ENCODE measurements at places on chromosomes 2 and 18. TPM values are rescaled to one million over a fixed set of nuclear protein-coding genes. Genes with fewer than 3 reads are reported as not detected.
A peak's percentile ranks its signal among the peaks of the same experiment; 100 is the strongest.

MYO7B gene
- total RNA-seq = 0.19 TPM

DQX1 gene
- not detected for total RNA-seq

C2orf15 gene
- total RNA-seq = not detected

DPP10 gene
- 5.5 TPM for total RNA-seq

MTX2 gene
- 26.8 TPM for total RNA-seq

DAPL1 gene
- total RNA-seq = not detected

ST8SIA5 gene
- total RNA-seq = 0.06 TPM

SPATA3 gene
- total RNA-seq = not detected

NOSTRIN gene
- total RNA-seq = 6.6 TPM

PTPRM gene
- total RNA-seq = 62.8 TPM

EIPR1 gene
- 13.8 TPM for total RNA-seq

- H3K27me3 ChIP-seq = no peaks in the 10 kb centered on the region
- H3K36me3 ChIP-seq = no peaks in the 10 kb centered on the region
- H3K27ac ChIP-seq = no peak overlapping the region
- DNase-seq = no peak
Measured at GRCh38 chr2:116692988-116693387, 1121.5 kb upstream of the DDX18 start.

- H3K27me3 ChIP-seq = no peaks in the 10 kb centered on the region
- H3K27ac ChIP-seq = peak overlapping the region; percentile 48
- no peak for DNase-seq
- no peak overlapping the region for H3K4me3 ChIP-seq
- peaks cover 58% of the 10 kb centered on the region for H3K4me1 ChIP-seq
Measured at GRCh38 chr18:21456428-21457178, 143.9 kb downstream of the ESCO1 start.

GRCh38 chr2:179354739-179355537 lies 90.3 kb upstream of the SESTD1 start:
- no peak overlapping the region for H3K4me3 ChIP-seq
- H3K36me3 ChIP-seq = no peaks in the 10 kb centered on the region
- no peaks in the 10 kb centered on the region for H3K27me3 ChIP-seq
- no peak overlapping the region for H3K27ac ChIP-seq
- peaks cover 5% of the 10 kb centered on the region for H3K4me1 ChIP-seq

DNA sequence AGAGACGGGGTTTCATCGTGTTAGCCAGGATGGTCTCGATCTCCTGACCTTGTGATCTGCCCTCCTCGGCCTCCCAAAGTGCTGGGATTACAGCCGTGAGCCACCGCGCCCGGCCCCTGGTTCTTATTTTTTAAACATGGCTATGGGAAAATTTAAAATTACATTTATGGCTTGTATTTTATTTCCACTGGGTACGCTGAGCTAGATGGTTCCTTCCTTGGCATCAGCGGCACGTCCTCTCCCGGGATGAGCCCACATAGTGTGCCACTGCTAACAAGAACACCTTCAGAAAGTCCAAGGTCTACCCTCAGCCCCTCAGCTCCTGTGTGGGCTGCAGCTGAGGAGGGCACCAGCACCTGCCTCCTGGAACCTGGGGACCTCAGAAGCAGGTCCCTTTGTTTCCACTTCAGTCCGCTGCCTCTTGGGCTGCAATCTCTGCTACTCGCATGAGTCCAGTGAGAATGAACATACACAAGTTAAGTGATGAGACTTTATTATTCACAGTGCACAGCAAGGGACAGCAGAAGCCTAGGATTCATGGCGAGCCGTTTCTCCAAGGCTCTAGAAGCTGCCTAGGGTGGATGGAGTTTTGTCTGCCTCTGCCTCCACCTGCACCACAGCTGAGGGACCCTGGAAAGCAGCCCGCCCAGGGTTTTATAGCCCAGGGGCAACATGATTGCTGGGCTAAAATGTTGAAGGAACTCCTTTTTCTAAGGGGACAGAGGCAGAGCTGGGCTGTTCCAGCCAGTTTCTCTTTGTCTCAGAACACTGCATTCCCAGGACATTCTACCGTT lies 107.5 kb upstream of the TEX51 start:
- no peak for DNase-seq
- H3K4me3 ChIP-seq = no peak overlapping the region
- H3K36me3 ChIP-seq = no peaks in the 10 kb centered on the region
- H3K27me3 ChIP-seq = no peaks in the 10 kb centered on the region
- H3K4me1 ChIP-seq = no peaks in the 10 kb centered on the region

DNA sequence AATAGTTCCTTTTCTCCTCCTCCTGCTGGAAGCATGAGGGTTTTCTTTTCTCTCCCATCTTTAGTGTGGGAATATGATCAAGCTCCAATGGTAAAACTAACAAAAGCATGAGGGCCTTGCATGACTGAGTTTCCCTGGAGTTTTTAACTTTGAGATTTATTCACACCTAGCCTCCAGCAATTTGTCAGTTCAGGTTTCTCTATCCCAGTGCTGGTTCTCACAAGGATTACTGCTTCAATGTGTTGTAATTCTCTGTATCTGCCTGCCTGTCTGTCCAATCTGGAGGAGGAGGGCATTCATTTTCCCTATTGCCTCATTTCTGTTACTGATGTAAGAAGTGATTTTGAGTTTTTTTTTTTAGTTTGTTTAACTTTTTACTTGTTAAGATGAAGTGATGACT lies 57.6 kb upstream of the RPRM start:
- no peaks in the 10 kb centered on the region for H3K36me3 ChIP-seq
- H3K27me3 ChIP-seq = no peaks in the 10 kb centered on the region
- no peak overlapping the region for H3K4me3 ChIP-seq
- no peaks in the 10 kb centered on the region for H3K4me1 ChIP-seq
- no peak for DNase-seq

GRCh38 chr18:61471942-61472341 lies 138.7 kb downstream of the CDH20 start:
- no peaks in the 10 kb centered on the region for H3K36me3 ChIP-seq
- H3K4me3 ChIP-seq = no peak overlapping the region
- DNase-seq = no peak
- no peaks in the 10 kb centered on the region for H3K27me3 ChIP-seq
- H3K27ac ChIP-seq = no peak overlapping the region
- no peaks in the 10 kb centered on the region for H3K4me1 ChIP-seq

GRCh38 chr2:229407170-229407569 lies 136.1 kb upstream of the PID1 start:
- no peaks in the 10 kb centered on the region for H3K36me3 ChIP-seq
- no peak overlapping the region for H3K4me3 ChIP-seq
- DNase-seq = no peak
- H3K27ac ChIP-seq = peak overlapping the region; percentile 75

- peak; percentile 81 for DNase-seq
- H3K27me3 ChIP-seq = no peaks in the 10 kb centered on the region
- H3K36me3 ChIP-seq = no peaks in the 10 kb centered on the region
Measured at GRCh38 chr18:48222118-48222517, 187.1 kb downstream of the ZBTB7C start.

- DNase-seq = no peak
- no peaks in the 10 kb centered on the region for H3K27me3 ChIP-seq
- no peak overlapping the region for H3K27ac ChIP-seq
- no peaks in the 10 kb centered on the region for H3K36me3 ChIP-seq
- H3K4me1 ChIP-seq = peaks cover 61% of the 10 kb centered on the region
Measured at GRCh38 chr2:10328670-10329579, 26.2 kb downstream of the HPCAL1 start.

DNA sequence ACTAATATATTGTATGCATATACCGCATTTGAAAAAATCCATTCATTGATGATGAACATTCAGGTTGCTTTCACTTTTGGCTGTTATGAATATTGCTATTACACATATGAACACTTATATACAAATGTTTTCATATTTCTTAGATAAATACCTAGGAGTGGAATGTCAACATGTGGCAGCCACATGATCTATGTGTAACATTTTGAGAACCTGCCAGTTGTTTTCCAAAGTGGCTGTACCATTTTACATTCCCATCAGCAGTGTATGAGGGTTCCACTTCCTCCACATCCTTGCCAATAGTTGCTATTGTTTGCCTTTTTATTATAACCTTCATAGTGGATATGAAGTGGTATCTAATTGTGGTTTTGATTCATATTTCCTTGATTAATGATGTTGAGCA lies 40.5 kb downstream of the CCDC85A start:
- DNase-seq = no peak
- H3K27me3 ChIP-seq = peaks cover 3% of the 10 kb centered on the region
- no peak overlapping the region for H3K4me3 ChIP-seq

DNA sequence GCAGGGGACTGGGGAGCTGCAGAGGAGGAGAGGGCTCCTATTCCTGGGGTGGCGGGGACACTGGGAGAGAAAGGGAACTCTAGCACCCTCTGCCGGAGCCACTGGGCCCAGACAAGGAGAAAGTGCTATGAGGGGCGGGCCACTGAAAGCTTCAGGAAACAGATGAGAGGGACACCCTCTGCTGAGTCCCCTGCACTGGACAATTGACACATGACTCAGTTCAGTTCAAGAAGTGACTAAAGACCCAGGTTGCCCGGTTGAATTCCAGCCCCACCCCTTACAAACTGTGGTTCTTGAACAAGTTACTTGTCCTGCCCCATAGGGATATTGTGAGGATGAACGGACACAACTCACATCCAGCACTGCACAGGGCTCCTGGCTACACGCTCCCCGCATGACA lies 5.0 kb downstream of the RUFY4 start:
- no peak overlapping the region for H3K4me3 ChIP-seq
- no peaks in the 10 kb centered on the region for H3K36me3 ChIP-seq
- no peak overlapping the region for H3K27ac ChIP-seq

DNA sequence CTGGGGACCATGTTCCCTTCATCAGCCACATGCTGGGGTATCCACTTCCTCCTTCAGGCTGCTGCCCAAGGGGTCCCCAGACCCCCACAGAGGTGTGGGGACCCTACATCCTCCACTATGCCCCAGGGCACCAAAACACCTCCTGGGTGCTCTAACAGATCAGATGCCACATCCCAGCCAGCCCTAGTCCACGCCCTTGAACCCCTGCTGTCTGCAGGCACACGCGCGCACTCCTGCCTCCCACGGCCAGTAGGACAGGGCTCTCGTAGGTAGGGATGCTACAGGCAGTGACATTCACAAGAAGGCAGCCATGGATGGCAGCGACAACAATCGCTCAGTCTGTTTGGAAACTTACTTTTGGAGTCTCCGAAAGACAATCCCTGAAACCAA lies 3.0 kb upstream of the GPC1 start:
- no peak overlapping the region for H3K4me3 ChIP-seq
- H3K27me3 ChIP-seq = no peaks in the 10 kb centered on the region
- H3K36me3 ChIP-seq = no peaks in the 10 kb centered on the region
- DNase-seq = no peak
- peaks cover 19% of the 10 kb centered on the region for H3K4me1 ChIP-seq

DNA sequence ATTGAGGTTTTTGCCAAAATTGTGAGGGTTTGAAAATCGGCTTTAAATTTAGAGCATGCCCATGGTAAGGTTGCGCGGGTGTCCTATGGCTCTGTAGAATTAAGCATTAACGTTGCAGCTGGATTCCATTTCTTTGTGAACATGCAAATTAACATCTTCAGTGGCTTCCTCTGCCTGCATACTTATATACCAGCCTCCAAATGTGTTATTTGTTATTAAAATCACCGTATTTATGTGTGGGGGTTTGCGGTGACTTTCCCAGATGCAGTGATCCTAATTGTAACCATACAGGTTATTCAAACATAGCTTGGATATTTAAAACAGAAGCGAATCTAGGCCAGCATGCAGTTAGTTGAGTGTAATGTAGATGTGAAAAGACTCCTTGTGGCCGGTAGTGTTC lies 80.2 kb downstream of the TGOLN2 start:
- no peak overlapping the region for H3K27ac ChIP-seq
- H3K4me3 ChIP-seq = no peak overlapping the region
- no peaks in the 10 kb centered on the region for H3K27me3 ChIP-seq

GRCh38 chr2:232441147-232441651 lies 14.8 kb upstream of the ALPI start:
- H3K27me3 ChIP-seq = no peaks in the 10 kb centered on the region
- H3K4me1 ChIP-seq = no peaks in the 10 kb centered on the region
- no peak for DNase-seq
- H3K36me3 ChIP-seq = no peaks in the 10 kb centered on the region
- H3K27ac ChIP-seq = no peak overlapping the region
- H3K4me3 ChIP-seq = no peak overlapping the region

- DNase-seq = no peak
Measured at GRCh38 chr2:187842978-187843847, 289.0 kb upstream of the TFPI start.

DNA sequence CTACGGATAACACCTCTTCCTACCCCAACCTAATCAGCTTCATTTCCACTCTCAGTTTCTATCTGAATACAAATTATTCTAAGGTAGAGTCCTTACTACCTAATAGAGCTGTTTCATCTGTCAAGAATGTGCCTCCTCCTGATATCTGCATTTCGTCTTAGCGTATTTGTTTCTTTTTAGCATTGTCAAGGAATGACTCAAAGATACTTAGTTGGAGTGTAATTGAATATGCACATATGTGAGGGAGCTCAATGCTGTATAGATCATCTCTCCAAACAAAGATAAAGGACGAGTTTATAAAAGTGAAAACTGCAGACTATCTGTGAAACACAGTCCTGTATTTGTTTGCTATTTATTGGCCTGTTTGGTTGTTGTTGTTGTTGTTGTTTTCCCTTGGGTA lies 2059.4 kb upstream of the CELF4 start:
- no peaks in the 10 kb centered on the region for H3K4me1 ChIP-seq
- no peak overlapping the region for H3K4me3 ChIP-seq

DNA sequence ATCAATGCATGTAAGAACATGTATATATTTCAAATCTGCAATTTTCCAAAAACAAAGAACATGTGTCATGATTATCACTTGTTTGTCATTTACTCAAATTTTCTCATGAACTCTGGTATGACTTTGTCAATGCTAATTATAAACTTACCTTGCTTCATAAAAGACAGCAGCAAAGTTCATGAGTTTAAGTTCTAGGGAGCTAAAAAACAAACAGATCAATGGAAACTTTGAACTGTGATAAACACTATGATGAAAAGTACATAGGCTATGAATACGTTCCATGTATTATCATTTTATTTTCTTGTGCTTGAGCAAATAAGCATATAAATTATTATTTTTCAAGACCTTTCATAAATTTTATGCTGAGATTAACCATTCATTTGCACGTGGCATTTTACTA lies 940.8 kb downstream of the MBD2 start:
- no peak overlapping the region for H3K4me3 ChIP-seq
- H3K27me3 ChIP-seq = no peaks in the 10 kb centered on the region
- H3K4me1 ChIP-seq = no peaks in the 10 kb centered on the region
- no peak for DNase-seq
- H3K27ac ChIP-seq = no peak overlapping the region

DNA sequence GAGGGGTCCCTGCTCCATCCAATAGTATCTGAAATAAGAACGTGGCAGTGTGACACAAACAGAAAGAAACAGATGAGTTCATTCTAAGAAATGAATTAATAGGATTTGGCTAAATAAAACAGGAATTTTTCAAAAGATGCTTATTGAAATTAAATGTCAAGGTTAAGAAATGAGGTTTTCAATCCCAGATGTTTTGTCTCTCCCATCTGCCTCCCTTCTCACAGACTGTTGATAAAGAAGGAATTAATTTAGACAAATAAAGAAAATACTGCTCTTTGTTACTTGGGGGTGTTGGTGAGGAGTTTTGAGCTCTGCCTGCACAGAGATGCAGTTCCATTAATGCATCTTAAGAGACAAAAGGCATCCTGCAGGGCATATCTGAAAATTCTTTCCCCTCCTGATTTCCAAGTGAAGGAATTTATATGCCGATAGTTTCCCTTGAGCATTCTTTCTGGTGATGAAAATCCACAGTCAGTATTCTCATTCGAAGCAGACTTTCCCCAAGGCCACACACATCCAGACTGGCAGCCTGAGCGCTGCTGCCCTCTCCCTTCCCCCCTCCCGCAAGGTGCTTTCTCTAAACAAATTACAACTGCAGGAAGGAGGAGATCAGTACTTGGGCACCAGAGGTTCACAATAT lies 385.4 kb upstream of the RND3 start:
- no peaks in the 10 kb centered on the region for H3K27me3 ChIP-seq
- no peak overlapping the region for H3K27ac ChIP-seq
- no peak overlapping the region for H3K4me3 ChIP-seq
- H3K4me1 ChIP-seq = no peaks in the 10 kb centered on the region
- no peaks in the 10 kb centered on the region for H3K36me3 ChIP-seq
- no peak for DNase-seq
